ENCODE measurements at places on chromosomes 7 and 10.

DNA sequence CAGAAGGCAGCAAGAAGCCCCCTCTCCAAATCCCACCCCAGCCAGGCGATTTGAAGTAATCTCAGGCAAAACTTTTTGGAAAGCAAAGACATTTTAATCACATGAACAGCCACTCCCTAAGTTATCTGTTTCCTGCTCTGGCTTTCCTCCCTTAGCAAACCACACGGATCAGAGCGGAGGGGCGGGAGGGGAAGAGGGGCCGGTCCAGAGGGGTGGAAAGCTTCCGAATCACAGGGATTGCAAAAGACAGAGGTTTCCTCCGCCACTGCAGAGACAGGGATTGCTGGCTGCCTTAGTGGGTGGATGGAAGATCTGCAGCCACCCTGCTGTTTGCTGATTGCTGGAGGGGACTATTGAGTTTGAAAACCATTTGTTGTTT lies 41.2 kb downstream of the ZCCHC24 start:
- DNase-seq: no peak

DNA sequence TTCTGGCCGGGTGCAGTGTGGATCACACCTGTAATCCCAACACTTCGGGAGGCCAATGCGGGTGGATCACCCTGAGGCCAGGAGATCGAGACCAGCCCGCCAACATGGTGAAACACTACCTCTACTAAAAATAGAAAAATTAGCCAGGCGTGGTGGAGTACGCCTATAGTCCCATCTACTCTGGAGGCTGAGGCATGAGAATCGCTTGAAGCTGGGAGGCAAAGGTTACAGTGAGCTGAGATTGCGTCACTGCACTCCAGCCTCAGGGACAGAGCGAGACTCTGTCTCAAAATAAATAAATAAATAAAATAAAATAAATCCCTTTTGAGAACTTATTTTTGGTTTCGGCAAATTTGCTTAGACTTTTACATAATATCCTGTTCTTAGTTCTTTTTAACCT lies 31.3 kb upstream of the ATP6V0A4 start:
- DNase-seq: no peak

DNA sequence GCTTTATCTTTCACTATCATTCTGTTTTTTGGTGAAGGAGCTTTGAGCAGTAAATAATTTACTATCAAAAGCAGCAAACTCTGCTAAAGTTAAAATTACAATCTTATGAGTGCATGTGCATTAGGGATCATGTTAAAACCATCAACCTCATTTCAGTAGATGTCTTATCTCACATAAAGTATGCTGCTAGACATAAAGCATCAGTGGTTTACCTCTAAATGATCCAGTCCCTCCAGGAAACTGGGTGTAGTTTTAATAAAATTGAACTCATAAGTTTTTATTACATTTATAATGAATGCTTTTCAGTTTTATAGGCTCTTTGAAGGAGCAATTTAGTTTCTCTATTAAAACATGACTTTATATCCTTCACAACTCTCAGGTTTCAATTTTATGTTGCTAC lies 108.7 kb downstream of the LRRN3 start:
- no peak for DNase-seq

DNA sequence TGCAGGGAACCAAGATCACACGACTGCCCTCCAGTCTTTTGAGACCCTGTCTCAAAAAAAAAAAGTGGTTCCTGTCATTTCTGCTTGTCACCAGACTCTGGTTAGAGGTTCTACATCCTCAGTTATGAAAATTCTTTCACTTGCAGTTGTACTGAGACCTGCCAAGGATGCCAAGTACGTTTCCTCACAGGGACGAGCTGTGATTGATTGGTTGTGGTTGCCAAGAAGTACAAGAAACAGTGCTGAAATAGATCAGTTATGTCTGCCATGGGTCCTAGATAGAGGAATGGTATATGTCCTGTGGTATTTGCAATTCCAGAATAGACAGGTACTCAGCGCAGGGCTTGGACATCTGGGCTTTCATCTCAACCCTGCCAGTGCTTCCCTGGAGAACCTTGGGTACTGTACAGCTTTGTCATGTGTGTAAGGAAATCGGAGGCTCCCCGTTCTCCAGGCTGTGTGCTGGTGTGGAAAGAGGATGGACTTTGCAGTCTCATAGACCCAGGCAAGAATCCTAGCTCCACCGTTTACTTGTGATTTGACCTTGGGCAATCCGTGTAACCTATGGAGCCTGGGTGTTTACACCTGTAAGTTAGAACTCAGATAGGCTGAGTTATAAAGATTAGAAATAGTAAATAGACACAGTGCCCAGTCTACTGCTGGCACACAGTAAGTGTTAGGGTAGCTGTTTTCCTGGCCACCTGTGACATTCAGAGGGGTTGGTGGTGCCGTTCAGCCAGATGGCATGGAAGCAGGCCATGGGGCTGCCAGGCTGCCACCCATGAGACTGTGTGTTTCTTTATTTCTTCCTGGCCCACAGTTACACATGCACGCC lies 53.0 kb downstream of the COL13A1 start:
- DNase-seq: no peak

DNA sequence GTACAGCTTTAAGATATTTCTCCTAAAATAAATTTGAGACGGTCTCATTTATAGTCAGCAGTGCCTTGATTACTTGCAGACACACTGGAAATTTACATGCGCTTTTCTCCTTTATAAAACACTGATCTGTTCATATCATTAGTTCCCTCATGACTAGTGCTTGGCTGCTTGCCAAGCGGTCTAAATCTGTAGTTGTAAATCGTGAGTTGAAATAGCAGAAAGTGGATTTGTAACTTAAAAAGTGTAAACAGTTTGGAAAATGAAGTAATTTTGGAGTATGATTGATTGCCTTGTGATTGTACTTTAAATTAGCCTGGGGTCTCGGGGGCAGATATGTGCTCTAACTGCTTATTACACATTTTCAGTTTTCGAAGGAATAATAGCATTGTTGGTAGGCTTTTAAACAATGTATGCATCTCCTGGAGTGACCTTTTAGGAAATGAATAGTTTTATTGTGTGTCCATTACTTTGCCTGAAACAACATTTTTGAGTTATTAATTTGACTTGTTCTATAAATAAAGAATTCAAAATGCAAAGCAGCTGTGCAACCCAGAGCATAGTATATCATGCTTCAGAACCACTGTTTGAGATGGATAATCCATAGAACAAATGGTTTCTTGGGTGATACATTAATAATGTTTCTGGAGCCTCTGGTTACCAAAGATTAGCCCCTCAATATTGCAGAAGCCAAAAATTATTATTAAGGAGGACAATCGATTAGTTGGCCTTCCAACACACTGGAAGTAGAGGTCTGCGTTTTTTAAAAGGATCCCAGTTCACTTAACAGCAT lies 73.3 kb downstream of the ARID5B start:
- no peak for DNase-seq

DNA sequence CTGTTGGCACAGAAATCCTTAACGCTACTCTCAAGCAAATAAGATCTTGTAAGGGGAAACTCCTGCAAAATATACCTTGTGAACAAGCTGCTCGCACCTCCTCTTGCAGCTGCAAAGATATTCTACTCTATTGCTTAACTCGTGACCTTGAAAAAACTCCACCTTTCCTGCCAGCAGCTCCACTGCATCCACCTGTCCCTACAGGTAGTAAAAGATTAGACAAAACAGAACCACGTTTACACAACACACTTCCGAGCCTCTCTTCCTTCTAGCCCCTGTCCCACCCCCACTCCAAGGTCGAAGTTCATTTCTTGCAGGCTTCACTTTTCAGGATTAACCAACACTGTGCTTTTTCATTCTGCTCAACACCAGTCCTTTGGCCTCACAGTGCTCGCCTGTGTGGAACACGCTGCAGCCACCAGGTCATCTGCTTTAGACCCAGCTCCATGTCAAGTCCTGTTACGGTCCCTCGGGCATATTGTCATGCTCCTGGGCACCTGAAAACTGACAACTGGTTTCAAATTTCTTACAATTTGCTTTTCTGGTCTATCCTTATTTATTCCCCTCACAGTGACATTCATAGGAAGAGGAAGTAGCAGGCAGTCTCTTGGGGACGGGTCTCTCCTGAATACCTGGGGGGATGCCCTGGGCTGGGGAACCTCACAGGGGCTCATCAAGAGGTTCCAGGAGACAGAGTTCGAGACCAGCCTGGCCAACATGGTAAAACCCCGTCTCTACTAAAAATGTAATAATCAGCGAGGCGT lies 165.8 kb upstream of the KLF14 start:
- DNase-seq: no peak

DNA sequence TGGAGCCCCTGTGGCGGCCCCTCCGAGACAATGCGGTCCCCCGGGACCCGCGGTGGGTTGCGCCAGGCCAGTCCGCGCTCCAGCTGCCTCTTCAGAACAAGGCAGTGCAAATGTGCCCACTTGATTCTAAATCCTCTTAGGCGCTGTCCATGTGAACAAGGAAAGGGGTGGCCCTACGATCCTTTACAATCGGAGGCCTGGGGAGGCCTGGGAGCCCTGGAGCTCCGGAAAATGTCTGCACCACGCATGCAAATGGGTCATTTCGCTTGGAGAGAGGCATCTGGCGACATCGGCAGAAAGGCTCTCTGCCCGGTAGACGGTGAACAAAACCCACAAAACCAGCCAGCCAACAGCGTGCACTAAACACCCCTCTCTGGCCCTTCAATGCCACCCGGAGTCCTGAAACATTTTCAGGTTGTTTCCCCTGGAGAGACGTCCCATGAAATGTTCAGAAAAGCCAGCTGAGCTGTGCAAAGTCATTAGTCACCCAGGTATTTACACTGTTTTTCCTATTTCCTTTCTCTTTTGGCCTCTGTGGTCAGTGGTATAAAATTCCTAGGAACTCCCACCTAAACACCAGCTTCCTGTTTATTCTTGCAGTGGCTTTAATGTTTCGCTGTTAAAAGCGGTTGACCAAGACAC lies 102.8 kb upstream of the ZNF438 start:
- DNase-seq: peak; percentile 16

GRCh38 chr7:2911466-2911865 lies 67.4 kb upstream of the GNA12 start:
- no peak for DNase-seq

GRCh38 chr10:24882047-24882698 lies 70.2 kb downstream of the PRTFDC1 start:
- peak; percentile 38 for DNase-seq

- no peak for DNase-seq
Observed at GRCh38 chr10:366186-366585, 230.9 kb downstream of the ZMYND11 start.

GRCh38 chr7:151232917-151233701 lies 826 bp downstream of the CHPF2 start:
- DNase-seq: peak; percentile 86

GRCh38 chr7:11130601-11131000 lies 156.9 kb downstream of the PHF14 start:
- DNase-seq: no peak

DNA sequence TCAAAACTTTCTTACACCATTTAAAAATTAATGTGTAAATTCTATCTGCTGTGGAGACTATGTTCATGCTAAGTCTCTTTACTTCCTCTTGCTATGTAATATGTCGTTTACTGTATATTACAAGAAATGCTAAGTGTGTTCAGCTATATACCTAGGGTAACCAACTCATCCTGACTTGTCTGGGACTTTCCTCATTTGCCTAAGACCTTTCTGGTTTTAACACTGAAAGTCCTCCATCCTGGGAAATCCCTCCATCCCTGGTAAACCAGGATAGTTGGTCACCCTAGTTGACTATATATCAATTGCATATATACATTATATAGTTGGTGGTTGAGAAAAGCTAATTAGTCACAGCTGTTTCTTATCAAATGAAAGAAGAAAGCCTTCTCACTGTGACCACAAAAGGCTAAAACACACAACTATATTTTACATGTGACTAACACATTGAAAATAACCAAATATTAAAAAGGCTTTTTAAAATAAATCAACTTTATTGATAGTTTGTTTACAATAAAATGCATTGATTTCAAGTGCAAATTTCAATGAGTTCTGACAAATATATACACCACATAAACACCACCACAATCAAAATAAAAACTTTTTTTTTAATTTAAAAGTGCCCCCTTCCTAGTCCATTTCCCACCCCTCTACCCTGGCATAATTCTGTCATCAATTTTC lies 167.7 kb upstream of the INHBA start:
- no peak for DNase-seq

GRCh38 chr10:125158275-125158600 lies 2.1 kb downstream of the CTBP2 start:
- DNase-seq: no peak

DNA sequence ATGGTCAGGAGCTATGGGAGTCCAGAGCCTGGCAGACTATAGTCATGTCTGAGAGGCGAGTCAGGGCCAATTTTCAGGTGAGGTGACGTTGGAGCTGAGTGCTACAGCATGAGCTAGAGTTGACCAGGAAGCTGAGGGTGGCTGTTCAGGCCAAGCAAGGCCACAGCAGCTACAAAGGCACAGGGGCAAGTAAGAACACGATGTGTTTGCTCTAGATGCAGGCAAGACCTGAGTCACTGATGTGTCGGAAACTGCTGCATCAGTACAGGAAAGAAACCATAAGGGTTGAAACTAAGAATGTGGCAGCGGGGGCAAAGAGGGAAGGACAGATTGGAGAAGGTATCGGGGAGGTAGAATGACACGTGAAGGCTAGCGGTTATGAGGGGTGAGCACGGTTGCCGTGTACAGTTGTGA lies 11.8 kb upstream of the RRP12 start:
- DNase-seq: peak; percentile 79

DNA sequence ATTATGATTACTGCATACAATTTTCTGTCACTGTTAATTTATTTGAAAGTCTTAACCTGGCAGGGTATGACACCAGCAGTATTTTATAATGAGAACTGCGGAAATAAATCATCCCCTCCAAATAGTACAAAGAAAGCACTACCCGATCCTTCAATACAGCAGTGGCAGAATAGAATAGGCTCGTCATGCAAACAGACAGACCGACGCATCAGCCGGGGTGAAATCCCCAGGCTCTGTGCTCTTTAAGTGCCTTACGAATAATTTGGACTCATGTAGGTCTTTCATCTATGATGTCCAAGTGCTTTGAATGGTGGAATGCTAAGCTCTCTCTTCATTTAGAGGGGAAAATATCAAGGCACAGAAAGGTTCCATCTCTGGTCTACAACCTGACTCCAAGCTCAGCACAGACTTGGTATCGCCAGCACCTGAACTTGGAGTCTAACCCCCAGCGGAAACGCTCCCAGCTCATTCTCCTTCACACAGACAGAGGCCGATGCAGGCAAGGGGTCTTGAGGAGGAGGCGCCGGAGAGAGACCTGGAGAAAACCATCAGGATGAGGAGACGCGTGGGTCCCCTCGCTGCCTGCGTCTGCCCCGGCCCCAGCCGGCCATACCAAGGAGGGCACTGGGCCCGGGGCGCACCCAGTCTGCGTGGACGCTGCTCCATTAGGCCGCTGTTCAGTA lies 568.1 kb upstream of the MKI67 start:
- no peak for DNase-seq

Data from activated T-cell treated with anti-CD3 and anti-CD28 coated beads, Interleukin-2, amount 50 U/mL, for 72 hours (primary cell).